ENCODE measurements at places on chromosomes 2 and 18.

DNA sequence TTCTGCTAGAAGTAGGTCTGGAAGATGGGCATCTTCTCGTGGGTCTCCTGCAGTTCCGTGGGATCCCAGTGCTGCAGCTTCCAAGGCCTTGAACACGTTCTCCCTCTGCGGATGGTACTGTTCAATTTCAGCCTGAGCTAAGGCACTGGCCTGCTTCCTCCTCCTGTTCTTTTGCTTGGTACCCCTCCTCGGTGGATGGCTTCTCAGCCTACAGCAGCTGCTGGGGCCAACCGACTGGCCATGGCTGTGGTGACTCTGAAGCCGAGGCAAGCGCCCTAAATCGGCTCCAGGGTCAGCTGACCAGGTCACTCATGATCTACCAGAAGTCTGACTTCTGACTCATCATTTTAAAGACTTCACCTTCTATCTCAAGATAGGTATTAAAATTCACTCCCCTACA lies 150.2 kb downstream of the NBAS start:
- DNase-seq, result no peak

DNA sequence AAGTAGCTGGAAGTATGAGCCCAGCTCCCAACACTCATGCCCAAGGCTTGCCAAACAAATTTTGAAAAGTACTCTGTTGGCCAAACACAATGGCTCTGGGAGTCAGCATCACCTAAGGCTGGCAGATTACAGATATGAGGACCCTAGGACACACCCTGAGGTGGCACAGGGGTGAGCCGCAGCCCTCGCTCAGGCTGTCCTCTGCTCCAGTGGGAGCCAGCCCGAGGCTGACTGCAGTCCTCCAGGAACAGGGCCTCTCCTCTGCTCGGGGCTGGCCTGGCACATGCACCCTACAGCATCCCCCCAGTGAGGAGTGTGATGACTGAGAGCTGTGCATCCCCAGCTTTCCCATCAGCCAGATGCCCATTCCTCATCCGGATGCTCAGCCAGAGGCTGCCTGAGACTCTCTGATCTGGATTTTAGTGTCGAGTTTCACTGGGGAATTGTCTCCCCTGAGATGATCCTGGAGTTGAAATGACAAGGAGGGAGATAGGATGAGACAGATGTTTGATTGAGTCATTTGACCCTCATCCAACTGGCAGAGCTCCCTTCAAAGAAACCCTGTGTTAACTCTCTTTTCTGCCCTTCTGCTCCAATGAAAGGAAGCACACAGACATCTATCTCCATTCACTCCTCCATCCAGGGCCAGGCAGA lies 269.3 kb upstream of the NCKAP5 start:
- DNase-seq, result no peak

DNA sequence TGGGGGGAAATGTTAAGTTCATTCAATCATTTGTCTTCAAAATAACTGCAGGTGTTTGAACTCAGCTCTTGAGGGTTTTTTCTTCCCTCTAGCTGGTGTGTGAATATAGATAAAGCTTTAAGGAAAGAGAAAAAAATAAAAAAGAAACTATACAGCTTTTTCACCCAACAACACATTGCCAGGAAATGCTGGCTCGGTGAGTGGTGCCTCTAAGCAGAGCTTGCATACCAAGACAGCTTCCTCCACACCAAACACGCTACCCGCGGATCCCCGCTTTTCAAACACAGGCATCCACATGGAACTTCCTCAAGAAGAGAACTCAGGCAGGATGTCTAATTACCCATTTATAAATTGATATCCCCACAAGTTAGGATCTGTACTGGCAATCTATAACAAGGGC lies 69.8 kb upstream of the TANK start:
- DNase-seq, result no peak

GRCh38 chr2:46269544-46270273 lies 27.5 kb upstream of the EPAS1 start:
- DNase-seq, result no peak

GRCh38 chr2:207683879-207684627 lies 27.4 kb upstream of the CCNYL1 start:
- no peak for DNase-seq

- no peak for DNase-seq
Observed at GRCh38 chr2:64932371-64933216, 56.6 kb upstream of the SLC1A4 start.

GRCh38 chr2:203984-204383 lies 59.8 kb downstream of the SH3YL1 start:
- no peak for DNase-seq

DNA sequence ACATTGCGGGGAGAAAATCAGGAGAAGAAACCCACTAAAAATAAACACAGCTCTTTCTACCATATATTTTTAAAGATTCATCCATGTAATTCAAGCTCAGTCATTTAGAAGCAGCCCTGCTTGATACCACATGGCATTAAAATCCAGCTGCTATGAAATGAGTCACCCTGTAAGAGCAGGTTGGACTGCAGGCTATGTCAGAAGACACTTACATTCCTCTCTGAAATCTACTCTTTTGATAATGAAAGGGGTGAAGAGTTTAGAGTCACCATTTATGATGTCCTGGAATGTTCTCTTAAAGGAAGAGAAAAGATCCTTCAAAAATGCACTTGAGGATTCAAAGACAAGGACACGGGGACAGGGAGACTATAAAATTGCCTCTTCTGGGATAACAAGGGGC lies 100.6 kb upstream of the APCDD1 start:
- DNase-seq, result no peak

- DNase-seq, result no peak
Observed at GRCh38 chr2:106956879-106957278, 70.9 kb upstream of the ST6GAL2 start.

DNA sequence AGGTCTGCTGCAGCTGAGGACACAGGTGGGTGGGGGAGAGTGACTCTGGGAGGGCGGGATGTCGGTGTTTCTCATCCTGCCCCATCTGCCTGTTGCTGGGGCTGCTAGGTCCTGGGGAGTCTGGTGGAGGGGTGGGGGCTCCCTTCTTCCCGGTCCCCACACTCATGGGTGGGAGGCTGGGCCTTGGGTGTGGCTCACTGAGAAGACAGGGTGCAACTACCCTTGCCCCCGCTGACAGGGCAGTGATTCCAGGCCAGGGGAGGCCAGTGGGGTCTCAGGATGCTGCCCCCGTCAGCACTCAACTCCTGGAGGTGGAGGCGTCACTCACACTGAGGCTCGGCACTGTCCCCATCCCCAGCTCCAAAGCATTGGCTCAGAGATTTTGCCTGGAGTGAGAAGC lies 7.7 kb upstream of the NFATC1 start:
- no peak for DNase-seq

GRCh38 chr2:164224007-164224406 lies 397.3 kb downstream of the GRB14 start:
- DNase-seq, result no peak

DNA sequence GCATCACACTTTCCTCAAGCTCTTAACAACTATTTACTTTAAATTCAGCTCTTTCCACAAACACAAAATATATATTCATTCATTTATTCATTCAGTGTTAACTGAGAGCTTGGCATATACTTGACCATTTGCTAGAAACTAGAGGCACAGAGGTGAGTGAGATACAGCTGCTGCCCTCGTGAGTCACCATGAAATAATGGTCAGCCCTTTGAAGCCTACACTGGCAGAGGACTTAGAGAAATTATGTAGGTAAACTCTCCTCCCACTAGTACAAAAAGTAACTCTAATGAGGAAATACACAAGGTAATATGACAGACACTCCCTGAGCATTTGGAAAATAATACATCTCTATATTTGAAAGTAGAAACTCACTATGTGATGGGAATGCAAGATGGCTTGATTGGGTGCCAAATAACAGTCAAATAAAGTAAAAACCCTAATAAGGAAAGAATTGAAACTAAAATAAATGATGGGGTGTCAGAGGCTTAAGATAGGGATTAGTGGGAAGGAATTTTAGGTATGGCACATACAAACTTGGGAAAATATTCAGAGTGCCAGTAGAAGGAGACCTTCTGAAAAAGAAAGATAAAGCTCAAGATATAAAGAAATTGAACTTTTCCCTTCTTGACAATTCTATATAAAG lies 61.1 kb downstream of the ANTXR1 start:
- DNase-seq, result no peak

DNA sequence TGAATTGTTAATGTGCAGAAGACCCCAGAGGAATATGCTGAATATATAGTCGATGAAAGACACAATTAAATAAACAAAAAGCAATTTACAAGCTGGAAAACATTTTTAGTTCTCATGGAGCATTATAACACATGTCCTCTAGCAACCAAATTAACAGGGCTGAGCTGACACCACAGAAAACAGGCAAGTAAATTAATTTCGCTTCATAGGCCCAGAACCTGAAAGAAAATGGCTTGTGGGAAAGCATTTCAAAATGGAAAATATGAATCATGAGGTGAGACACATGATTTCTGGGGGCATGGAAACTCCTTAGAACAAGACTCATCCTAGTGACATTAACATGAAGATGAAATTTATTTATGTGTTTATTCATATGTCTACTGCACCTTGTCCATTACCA lies 25.0 kb upstream of the RNF152 start:
- no peak for DNase-seq

- peak; percentile 89 for DNase-seq
Observed at GRCh38 chr2:128027801-128028667, at the start of gene SAP130. Gene SAP130 (minus strand): TSS chr2:128028059. CDS start chr2:128026292, 1,767 bp downstream.

DNA sequence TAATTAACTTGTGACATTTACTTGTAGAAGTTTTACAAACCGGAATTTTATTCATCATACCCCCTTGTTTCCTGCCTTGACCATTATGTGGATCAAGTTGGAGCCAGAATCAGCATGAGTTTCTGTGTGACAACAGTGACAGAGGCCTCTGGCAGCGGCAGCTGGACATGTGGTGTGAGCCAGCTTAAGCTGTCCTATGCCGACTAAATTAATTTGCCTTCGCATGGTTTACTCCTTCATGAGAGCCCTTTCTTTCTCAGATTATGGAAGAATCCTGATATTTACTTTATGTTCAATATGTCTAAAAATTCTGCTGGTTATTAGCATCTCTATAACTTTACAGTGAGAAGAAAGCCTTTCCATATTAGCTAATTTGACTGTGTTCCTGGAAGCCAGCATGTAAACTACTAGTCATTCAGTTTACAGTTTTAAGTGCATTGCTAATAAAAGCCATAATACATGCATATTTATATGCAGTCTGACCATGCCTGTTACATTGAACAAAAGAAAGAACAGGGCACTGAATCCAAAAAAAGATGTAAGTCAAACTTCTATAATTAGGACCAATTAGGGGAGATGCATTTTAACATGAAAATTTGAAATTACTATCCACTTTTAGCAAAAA lies 495.8 kb upstream of the ACVR2A start:
- no peak for DNase-seq

GRCh38 chr2:39538718-39539117 lies 101.6 kb upstream of the MAP4K3 start:
- DNase-seq, result no peak

GRCh38 chr2:121066526-121066925 lies 218.5 kb downstream of the TFCP2L1 start:
- DNase-seq, result no peak

DNA sequence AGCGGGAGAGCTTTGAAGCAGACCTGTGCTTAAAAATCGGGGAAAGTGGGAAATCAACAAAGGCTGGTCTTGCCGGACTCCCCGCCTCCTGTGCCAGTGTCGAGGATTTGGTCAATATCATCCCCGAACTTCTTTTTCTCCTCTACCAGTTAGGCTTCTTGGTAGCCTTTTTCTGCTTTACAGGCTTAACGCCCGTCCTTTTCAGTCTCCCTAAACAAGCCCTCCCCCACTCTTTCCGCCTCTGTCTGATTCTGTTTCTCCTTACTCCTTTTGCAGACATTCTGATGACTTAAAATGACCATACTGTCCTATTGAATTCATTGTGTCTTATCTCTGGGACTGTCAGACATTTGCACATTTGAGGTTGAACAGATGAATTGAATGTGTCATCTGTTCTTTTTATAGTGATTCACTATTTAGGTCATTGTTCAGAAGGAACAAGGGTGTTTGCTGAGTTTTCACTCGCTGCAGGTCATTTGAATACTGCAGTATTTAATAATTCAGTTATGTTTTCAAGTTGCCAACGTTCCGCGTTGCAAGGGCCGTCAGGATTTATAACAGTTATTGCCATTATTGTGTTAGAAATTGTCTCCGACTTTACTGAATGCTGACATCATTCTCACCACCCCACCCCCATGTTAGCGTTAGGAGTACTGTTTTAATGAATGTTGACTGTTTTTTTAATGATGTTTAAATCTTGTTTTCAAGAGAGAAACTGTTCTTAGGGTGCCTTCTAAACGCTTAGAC lies 1.1 kb downstream of the ITGAV start:
- DNase-seq, result no peak

DNA sequence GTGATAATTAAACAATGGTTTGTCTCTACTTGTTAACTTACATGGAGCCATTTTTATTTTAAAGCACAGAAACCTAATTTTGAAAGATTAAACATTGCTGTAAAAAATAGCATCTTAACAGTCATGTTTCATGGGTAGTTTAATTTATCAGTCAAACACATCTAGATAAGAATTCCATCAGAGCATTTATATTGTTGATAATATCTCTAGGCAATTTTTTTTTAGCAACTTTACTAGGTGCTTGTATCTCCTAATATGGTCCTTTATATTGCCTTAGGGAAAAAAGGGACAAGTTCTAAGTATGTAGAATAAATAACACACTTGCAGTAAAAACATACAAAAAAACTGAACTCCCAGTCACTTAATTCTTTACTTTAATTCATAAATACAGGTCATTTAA lies 863 bp downstream of the CSRNP3 start:
- DNase-seq, result no peak

GRCh38 chr18:22423878-22424564 lies 6.3 kb upstream of the CTAGE1 start:
- no peak for DNase-seq

DNA sequence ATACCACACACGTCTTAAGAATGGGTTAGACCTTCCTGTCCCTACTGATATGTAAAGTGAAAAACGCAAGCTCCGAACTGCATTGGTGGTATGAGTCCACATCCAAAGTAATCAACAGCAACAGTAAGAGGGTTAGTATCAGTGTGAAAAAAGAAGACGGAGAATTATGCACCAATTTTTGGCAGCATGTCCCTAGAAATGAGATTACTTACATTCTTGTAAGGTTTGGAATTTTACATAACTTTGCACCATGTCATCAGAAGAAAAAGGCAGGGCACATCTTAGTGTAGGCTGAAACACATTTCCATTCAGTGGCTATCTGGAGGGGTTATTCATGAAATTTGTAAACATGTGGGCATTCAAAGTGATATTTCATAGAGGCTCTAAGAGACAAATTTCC lies 88.2 kb downstream of the LONRF2 start:
- DNase-seq, result no peak

Data from D721Med (cell line).